Stimulated activated CD8-positive, alpha-beta memory T cell treated with anti-CD3 and anti-CD28 coated beads, Interleukin-15, amount 100 ng/mL, for 24 hours (primary cell): ENCODE measurements at places on chromosomes 3 and 15.

- no peak for DNase-seq
Measured at GRCh38 chr3:180804916-180805315, 107.6 kb upstream of the FXR1 start.

GRCh38 chr3:150412561-150413231, 4.6 kb downstream of the TSC22D2 start:
- no peak for DNase-seq

- no peak for DNase-seq
Measured at GRCh38 chr3:41276191-41276590, 76.9 kb downstream of the CTNNB1 start.

DNA sequence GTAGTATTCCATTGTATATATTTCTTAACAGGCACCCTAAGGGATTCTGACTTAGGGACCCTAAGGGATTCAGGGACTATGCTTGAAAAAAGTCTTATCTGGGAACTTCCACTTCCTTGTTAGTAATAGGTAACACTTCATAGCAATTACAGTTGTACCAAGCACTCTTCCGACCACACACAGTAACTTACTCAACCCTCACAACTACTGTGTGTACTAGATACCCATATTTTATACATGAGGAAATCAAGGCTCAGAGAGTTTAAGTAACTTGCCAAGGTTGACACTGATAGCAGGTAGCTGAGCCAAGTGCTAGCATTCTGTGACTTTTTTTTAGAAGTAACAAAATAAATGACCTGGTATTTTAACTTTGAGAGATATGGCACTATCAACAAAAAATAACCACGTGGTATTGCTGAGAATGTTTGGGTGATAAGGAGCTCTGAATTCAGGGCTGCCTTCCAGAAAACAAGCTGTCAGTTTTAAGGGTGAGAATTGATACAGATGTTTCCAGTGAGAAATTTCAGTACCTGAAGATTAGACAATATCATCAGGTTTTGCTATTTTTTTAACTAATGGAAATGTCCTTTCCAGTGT, 210.3 kb upstream of the SUCLG2 start:
- DNase-seq, result no peak

GRCh38 chr3:107236655-107237337, 140.4 kb upstream of the CCDC54 start:
- DNase-seq, result no peak

GRCh38 chr15:58926823-58927222, 6.7 kb downstream of the SLTM start:
- no peak for DNase-seq

DNA sequence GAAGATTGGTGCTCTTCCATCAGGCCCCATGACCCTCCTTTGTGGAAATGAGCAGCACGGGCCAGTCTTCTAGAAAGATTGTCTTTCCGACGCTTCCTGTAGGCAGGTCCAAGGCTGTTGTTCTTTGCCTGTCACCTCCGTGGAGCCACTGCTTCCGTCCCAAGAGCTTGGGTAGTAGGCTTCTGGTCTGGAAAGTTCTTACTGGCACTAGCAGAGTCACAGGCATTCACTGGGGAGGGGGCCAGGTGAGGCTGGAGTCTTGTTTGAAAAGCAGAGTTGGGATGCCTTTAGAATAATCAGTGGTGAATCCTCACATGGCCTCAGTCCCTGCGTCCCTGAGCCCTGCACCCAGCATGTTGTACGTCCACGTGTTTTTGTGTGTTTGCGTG, 76.2 kb upstream of the ADPGK start:
- no peak for DNase-seq
